ENCODE measurements at places on chromosomes 2 and 18.
A peak's percentile ranks its signal among the peaks of the same experiment; 100 is the strongest.

GRCh38 chr18:8937160-8938094, 165.1 kb upstream of the NDUFV2 start:
- no peak for DNase-seq
- H3K4me3 ChIP-seq, result no peak overlapping the region
- H3K27ac ChIP-seq, result no peak overlapping the region
- peaks cover 5% of the 10 kb centered on the region for H3K4me1 ChIP-seq
- H3K27me3 ChIP-seq, result peaks cover 5% of the 10 kb centered on the region
- H3K36me3 ChIP-seq, result no peaks in the 10 kb centered on the region

- DNase-seq, result no peak
- peaks cover 3% of the 10 kb centered on the region for H3K27me3 ChIP-seq
- H3K4me3 ChIP-seq, result no peak overlapping the region
- H3K36me3 ChIP-seq, result no peaks in the 10 kb centered on the region
- H3K4me1 ChIP-seq, result peaks cover 54% of the 10 kb centered on the region
- H3K27ac ChIP-seq, result no peak overlapping the region
These were observed 40.1 kb downstream of the RTN4 start for GRCh38 chr2:55010149-55010591.

DNA sequence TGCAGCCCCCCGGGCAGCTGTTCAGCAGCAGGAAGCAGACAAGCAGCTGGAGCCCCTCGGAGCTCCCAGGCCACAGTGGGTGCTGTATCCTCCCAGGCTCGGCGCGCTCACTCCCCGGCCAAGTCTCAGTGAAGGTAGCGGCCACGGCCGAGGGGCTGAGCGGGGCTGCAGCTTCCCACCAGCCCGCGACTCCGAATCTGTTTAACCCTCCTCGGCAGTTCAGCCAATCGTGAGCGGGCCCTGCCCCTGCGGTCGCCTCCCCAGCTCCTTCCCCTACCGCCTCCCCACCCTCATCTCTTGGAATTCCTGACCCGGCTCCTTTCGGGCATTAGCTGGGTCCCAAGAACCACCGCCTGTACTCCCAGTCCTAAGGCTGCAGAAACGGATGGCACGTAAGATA, at the start of gene RESP18:
RESP18 (minus strand) TSS at position 203 of the 400 bp plus-strand sequence.
- peaks cover 3% of the 10 kb centered on the region for H3K4me1 ChIP-seq
- H3K27me3 ChIP-seq, result peaks cover 21% of the 10 kb centered on the region
- DNase-seq, result no peak
- no peaks in the 10 kb centered on the region for H3K36me3 ChIP-seq
- H3K27ac ChIP-seq, result no peak within 1 kb of the TSS

DNA sequence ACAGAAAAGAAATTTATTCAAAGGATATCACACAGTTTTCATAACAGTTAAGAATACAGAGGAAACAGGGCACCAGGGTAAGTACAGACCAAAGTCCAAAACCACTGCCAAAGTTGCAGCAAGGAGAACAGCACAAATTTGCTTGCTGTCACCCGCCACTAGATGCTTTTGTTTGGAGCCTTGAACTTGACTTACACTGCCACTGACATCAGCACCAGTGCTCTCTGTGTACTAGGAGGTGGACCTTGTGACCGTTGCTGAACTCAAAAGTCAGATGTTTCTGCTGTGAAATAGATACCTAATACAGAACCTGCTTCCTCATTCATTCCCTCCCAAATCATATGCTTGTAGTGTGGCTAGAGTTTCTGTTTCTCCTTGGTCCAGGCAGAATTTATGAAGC, 578.3 kb upstream of the TMEFF2 start:
- no peaks in the 10 kb centered on the region for H3K27me3 ChIP-seq
- no peak overlapping the region for H3K4me3 ChIP-seq
- DNase-seq, result no peak
- H3K27ac ChIP-seq, result no peak overlapping the region
- no peaks in the 10 kb centered on the region for H3K4me1 ChIP-seq
- H3K36me3 ChIP-seq, result no peaks in the 10 kb centered on the region

- no peak for DNase-seq
- H3K4me3 ChIP-seq, result no peak overlapping the region
- no peak overlapping the region for H3K27ac ChIP-seq
- peaks cover 9% of the 10 kb centered on the region for H3K36me3 ChIP-seq
- peaks cover 15% of the 10 kb centered on the region for H3K4me1 ChIP-seq
- H3K27me3 ChIP-seq, result peaks cover 1% of the 10 kb centered on the region
These were observed 3.0 kb upstream of the STK17B start for GRCh38 chr2:196174404-196174803.

GRCh38 chr18:15198116-15198389, 450.1 kb downstream of the ANKRD30B start:
- no peak overlapping the region for H3K4me3 ChIP-seq
- peaks cover 4% of the 10 kb centered on the region for H3K27me3 ChIP-seq
- H3K4me1 ChIP-seq, result no peaks in the 10 kb centered on the region
- peaks cover 5% of the 10 kb centered on the region for H3K36me3 ChIP-seq
- H3K27ac ChIP-seq, result no peak overlapping the region

GRCh38 chr18:48600456-48601090, 61.7 kb downstream of the CTIF start:
- no peak overlapping the region for H3K27ac ChIP-seq
- no peaks in the 10 kb centered on the region for H3K36me3 ChIP-seq
- peaks cover 6% of the 10 kb centered on the region for H3K27me3 ChIP-seq
- H3K4me1 ChIP-seq, result peaks cover 6% of the 10 kb centered on the region

DNA sequence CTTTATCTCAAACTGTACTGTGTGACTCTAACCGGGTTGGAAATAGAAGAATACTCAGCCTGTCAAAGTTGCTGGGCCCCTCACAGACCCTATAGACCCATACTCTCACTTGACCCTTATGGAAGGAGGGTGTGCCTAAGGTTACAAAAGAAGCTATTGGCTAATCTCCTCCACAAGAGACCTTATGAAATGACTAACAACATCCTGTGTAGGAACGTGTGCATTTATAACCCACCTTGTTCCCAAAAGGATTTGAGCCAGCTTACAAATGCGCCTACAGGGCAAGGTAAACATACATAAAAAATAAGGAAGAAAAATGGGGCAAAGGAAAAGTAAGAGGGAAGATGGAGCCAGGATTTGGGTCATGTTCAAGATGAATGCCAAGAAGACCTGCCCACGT, 225.4 kb upstream of the SMAD2 start:
- H3K4me3 ChIP-seq, result no peak overlapping the region
- H3K27me3 ChIP-seq, result peaks cover 8% of the 10 kb centered on the region
- DNase-seq, result no peak
- H3K36me3 ChIP-seq, result no peaks in the 10 kb centered on the region
- no peaks in the 10 kb centered on the region for H3K4me1 ChIP-seq

GRCh38 chr2:190181123-190181669, 118.7 kb upstream of the MSTN start:
- no peak overlapping the region for H3K27ac ChIP-seq
- no peaks in the 10 kb centered on the region for H3K27me3 ChIP-seq
- peak overlapping the region; percentile 83 for H3K4me3 ChIP-seq
- peaks cover 30% of the 10 kb centered on the region for H3K4me1 ChIP-seq
- no peak for DNase-seq

GRCh38 chr2:222982909-222983265, 69.1 kb upstream of the KCNE4 start:
- H3K4me3 ChIP-seq, result no peak overlapping the region
- H3K27me3 ChIP-seq, result peaks cover 2% of the 10 kb centered on the region
- H3K27ac ChIP-seq, result no peak overlapping the region
- no peak for DNase-seq
- no peaks in the 10 kb centered on the region for H3K36me3 ChIP-seq

DNA sequence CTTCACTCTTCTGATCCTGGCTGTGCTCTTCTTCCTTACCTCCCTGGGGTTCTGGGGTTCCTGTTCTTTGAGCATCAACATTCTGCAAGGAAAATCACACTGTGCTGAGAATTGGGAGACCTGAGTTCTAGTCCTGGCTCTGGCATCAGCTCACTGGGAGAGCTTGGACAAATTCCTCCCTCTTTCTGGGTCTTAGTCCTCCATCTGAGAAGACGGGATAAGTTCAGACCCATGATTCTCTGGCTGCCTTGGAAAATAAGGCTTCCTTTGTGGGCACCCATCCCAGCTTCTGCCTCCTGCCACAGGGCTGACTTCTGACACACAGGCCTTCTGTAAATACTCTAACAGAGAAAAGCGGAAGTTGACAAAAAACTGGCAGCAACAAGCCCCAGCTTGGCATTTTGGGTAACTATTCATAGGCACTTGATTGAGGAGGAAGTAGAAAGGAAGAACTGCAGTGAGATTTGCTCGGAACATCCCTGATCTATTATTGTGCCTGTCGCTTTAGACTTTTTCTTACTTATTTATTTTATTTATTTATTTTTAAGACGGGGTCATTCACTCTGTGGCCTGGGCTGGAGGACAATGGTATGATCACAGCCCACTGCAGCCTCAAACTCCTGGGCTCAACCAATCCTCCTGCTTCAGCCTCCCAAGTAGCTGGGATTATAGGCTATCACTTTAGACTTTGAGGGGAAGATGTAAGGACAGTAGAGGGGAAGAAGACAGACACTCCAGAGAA, 7.9 kb downstream of the PCBP1 start:
- no peak overlapping the region for H3K27ac ChIP-seq
- no peak overlapping the region for H3K4me3 ChIP-seq
- peaks cover 5% of the 10 kb centered on the region for H3K27me3 ChIP-seq
- H3K4me1 ChIP-seq, result peaks cover 3% of the 10 kb centered on the region
- no peaks in the 10 kb centered on the region for H3K36me3 ChIP-seq

DNA sequence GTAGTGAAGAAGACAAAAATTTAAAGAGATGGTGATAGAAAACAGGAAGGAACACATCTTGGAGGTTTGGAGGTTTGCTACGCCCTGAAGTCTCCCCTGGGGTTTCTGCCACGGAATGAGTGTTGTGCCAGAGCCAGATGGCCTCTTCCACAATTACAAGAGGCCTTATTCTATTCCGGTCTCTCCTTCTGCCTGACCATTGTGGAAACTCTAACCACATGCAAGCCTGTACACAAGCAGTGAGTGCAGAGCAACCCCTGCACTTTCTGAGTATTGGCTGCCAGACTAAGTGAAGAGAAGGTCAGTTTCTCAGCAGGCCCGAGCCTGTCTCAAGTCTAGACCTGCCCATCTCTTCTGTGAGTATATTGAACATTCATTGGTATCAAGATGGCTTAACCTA, 22.7 kb upstream of the MYO1B start:
- DNase-seq, result no peak
- H3K4me1 ChIP-seq, result peaks cover 5% of the 10 kb centered on the region
- no peak overlapping the region for H3K4me3 ChIP-seq
- H3K27ac ChIP-seq, result no peak overlapping the region
- H3K36me3 ChIP-seq, result peaks cover 4% of the 10 kb centered on the region

DNA sequence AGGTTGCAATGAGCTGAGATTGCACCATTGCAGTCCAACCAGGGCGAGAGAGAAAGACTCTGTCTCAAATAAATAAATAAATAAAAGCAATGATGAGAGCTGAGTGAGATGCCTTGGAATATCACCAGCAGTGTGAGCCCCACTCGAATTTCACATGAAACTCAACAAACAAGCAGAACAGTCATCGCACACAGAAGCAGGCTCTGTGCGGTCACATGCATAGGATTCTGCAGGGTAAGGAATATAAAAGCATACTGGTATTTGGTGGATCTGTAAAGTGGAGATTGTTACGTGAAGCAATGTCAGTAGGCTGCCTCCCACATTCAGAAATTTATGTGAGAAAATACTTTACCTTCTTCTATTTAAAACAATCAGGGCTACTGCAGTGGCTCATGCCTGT, 18.0 kb upstream of the AP1S3 start:
- H3K4me1 ChIP-seq, result no peaks in the 10 kb centered on the region
- no peak for DNase-seq
- H3K27me3 ChIP-seq, result peaks cover 6% of the 10 kb centered on the region
- no peak overlapping the region for H3K27ac ChIP-seq
- no peak overlapping the region for H3K4me3 ChIP-seq

- no peak overlapping the region for H3K27ac ChIP-seq
- H3K36me3 ChIP-seq, result no peaks in the 10 kb centered on the region
- H3K4me1 ChIP-seq, result peaks cover 8% of the 10 kb centered on the region
- peaks cover 7% of the 10 kb centered on the region for H3K27me3 ChIP-seq
- DNase-seq, result no peak
These were observed 34.2 kb downstream of the MRPL35 start for GRCh38 chr2:86233436-86233835.

DNA sequence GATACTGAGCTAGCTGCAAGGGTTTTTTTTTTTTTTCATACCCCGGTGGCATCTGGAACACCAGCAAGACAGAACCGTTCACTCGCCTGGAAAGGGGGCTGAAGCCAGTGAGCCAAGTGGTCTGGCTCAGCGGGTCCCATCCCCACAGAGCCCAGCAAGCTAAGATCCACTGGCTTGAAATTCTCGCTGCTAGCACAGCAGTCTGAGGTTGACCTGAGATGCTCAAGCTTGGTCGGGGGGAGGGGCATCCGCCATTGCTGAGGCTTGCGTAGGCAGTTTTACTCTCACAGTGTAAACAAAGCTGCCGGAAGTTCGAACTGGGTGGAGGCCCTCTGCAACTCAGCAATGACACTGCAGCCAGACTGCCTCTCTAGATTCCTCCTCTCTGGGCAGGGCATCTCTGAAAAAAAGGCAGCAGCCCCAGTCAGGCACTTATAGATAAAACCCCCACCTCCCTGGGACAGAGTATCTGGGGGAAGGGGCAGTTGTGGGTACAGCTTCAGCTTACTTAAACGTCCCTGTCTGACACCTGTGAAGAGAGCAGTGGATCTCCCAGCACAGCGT, 5.1 kb upstream of the MIB1 start:
- H3K27me3 ChIP-seq, result peaks cover 6% of the 10 kb centered on the region
- H3K4me3 ChIP-seq, result no peak overlapping the region
- DNase-seq, result no peak
- H3K27ac ChIP-seq, result no peak overlapping the region

GRCh38 chr18:57137847-57138246, 9.0 kb upstream of the BOD1L2 start:
- no peak overlapping the region for H3K27ac ChIP-seq
- DNase-seq, result no peak
- peaks cover 14% of the 10 kb centered on the region for H3K4me1 ChIP-seq
- H3K27me3 ChIP-seq, result peaks cover 6% of the 10 kb centered on the region
- no peak overlapping the region for H3K4me3 ChIP-seq

GRCh38 chr2:10579876-10580514, 109.8 kb downstream of the NOL10 start:
- no peaks in the 10 kb centered on the region for H3K4me1 ChIP-seq
- no peak overlapping the region for H3K4me3 ChIP-seq
- peaks cover 5% of the 10 kb centered on the region for H3K27me3 ChIP-seq
- H3K27ac ChIP-seq, result no peak overlapping the region

DNA sequence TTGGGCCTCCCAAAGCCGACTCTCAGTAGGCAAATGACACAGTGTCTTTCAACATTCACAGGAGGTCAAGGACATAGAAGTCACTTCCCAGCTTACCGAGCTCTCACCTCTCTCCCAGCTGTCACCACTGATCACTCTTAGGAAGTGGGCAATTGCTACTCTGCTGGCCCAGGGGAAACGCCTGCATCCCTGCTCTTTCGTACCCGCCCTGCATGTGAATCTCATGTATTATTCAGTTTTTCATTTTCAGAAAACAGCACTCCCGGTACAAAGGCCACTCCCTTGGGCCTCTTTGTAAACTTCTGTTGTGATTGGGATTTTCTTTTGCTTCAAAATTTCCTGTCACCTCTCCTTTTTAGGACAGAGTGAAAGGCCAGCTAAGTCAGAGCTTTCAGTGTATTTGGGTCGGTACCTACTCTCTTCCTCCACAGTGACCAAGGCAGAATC, 15.4 kb downstream of the MRPL44 start:
- no peak overlapping the region for H3K27ac ChIP-seq
- no peaks in the 10 kb centered on the region for H3K36me3 ChIP-seq
- peaks cover 4% of the 10 kb centered on the region for H3K4me1 ChIP-seq
- no peak overlapping the region for H3K4me3 ChIP-seq
- DNase-seq, result no peak
- no peaks in the 10 kb centered on the region for H3K27me3 ChIP-seq

Data from endothelial cell (in vitro differentiated cells).